ENCODE measurements at places on chromosomes 13 and 19.

DNA sequence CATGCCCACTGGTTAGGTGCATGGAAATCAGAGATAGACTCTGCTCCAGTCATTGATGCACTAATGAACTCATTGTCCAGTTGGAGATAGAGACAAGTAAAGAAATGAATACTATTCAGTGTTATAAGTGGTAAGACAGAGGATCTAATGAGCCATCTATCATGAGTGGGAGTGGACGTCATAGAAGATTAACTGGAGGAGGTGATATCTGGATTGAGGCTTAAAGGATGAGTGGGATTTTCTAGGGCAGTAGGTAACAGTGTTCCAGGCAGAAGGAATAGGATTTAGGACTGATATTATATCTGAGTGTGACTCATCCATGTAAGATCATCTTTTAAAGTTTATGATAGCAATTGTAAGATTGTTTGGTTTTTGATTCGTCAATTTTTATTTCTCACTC is 152.2 kb upstream of the CSNK1A1L start:
- no peak for DNase-seq

- DNase-seq = no peak
Measured at GRCh38 chr19:54186934-54187381, 2.4 kb downstream of the MBOAT7 start.

- no peak for DNase-seq
Measured at GRCh38 chr13:97225533-97225932, 3.4 kb downstream of the MBNL2 start.

GRCh38 chr19:4393947-4394590 is 6.3 kb downstream of the SH3GL1 start:
- DNase-seq = no peak
